ENCODE measurements at places on chromosomes 11 and 22. TPM values are rescaled to one million over a fixed set of nuclear protein-coding genes. Genes with fewer than 3 reads are reported as not detected.

Gene TEX12
- 2.9 TPM for total RNA-seq

Gene CASTOR1
- 7.5 TPM for total RNA-seq

Gene CST6
- 0.58 TPM for total RNA-seq

Gene MS4A13
- not detected for total RNA-seq

Gene SBF2
- total RNA-seq: 114 TPM

Gene TSGA10IP
- not detected for total RNA-seq

Gene RASSF10
- total RNA-seq: 1.0 TPM

Gene PRDM10
- total RNA-seq: 6.2 TPM

Gene OR2AT4
- total RNA-seq: 0.05 TPM

Gene ART5
- total RNA-seq: not detected

Gene MICALL1
- total RNA-seq: 22.7 TPM

Gene SLC22A9
- not detected for total RNA-seq

Gene MOGAT2
- total RNA-seq: 2.2 TPM

Measured in urinary bladder (tissue), 4 donors.